ENCODE measurements at places on chromosomes 4 and X.
A peak's percentile ranks its signal among the peaks of the same experiment; 100 is the strongest.

- DNase-seq = no peak
Measured at GRCh38 chr4:42640613-42641012, 16.3 kb downstream of the ATP8A1 start.

GRCh38 chr4:7772711-7773385, 166.8 kb downstream of the AFAP1 start:
- DNase-seq = no peak

GRCh38 chr4:156686120-156686519, 285.5 kb downstream of the PDGFC start:
- no peak for DNase-seq

DNA sequence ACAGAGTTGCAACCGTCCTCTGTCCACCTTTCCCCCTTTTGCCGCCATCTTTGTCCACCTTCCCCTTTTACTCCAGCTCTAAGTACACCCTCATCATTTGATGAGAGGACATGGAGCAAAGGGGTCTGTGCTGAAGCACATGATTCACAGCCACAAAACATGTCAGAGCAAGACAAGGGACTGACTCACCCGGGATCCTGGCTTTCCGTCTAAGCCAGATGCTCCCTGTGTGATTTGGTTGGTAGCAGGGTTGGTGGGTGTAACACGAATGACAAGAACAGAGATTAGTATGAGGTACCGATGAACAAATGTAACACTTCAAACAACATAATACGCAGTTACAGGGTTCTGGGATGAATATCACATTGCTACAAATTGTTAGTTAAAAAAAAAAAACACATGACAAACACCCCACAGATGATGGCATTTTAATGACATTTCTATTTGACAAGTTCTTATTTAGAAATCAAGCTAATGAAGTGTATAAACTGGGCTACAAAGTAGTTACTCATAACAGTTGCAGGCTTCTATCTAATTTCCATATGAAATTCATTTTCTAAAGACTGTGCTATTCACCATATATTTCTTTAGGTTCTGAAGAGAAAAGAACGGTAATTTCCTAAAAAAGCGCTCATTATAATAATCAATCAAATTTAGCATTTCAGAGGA, 71.4 kb upstream of the ETNPPL start:
- no peak for DNase-seq

- no peak for DNase-seq
Measured at GRCh38 chr4:24489870-24490269, 94.5 kb downstream of the DHX15 start.

DNA sequence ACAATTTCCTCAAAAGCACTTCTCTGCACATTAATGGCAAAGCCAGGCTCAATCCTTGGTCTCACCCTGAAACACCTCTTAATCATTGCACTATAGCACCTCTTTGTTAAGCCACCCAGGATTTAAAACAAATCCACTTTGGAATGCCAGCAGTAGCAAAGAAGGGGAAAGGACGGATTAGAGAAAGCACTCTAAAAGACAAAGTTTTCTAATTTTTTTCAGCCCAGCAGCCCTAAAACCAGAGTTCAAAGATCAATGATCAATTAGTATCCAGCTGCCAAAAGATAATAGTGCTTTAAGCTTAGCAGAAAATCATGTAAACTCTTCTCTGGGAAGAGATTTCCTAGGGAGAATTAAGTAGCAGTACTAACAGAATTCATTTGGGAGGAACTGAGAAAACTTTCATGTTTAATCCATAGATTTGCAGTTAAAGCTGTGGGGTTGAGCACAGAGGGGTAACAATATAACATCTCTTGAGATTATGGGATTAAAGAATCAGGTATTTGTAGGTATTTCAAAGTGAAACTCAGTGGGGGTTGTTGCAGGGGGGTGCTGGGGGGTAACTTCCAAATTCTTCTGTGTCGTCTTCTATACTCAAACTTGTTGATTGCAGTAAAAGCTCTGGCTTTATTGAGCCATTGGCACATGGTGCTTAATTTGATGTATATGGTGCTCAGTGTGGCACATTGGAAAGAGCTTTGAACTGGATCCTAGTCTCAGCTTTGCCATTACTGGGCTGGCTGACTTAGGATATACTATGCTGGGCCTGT, 61.8 kb downstream of the LRRC66 start:
- DNase-seq = no peak

DNA sequence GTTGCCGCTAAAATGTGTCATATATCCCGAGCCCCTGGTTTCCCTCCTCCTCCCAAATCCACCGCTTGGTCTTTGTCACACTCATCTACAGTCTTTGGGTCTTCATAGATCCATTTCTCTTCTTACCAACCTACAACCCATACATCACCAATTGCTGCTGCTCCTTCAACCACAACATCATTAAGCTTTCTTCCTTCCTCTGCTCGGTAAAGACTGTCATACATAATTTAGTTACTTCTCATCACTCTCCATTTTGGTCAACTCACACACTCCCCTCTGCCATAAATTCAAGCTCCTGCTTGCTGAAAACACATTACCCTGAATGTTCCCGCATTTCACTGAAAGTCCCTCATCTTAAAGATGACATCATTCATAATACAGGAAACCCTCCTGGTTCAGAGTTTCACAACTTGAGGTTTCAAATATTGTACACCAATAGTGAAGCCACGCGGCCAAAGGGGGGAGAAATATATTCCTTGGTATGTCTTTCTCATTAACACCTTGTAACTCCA, 1.7 kb upstream of the DCTD start:
- DNase-seq = no peak

GRCh38 chrX:123961268-123962005, at the start of gene STAG2:
Gene STAG2, plus strand, starts transcription at chrX:123961706. Its CDS starts 60,922 bp downstream, at chrX:124022628.
- DNase-seq = peak; percentile 44

DNA sequence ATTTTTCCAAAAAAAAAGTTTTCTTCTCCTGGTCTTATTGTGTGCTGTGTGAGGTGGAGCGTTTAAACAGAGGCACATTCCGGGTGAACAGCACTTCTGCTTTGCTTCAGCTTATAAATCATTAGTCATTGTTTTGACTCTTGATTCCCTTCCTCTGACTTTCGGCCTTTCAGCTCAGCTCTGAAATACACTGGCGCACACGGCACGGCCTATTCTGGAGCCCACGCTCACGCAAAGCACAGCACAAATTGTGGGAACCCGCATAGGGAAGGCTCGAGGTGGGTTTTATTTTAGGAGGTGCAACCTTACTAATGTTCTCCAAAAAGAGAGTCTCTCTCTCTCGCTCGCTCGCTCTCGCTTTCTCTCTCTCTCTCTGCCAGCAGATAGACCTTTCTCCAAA, 4.0 kb downstream of the POU3F4 start:
- no peak for DNase-seq

DNA sequence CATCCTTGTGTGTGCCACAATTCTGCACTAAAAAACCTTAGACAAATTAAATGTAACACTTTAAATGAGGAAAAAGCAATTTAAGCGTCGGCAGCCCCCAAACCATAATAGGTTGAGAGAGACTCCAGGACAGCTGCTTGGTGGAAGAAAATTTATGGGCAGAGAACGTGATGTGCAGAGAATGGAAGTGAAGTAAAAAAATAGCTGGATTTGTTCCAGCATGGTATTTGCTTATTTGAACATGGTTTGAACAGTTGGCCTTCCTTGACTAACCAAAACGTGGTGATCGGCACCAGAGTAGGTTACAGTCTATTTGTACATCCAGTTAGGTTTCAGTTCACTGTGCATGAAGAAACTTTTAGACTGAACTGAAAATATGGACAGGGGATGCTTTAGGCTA, 343.0 kb upstream of the CPEB2 start:
- DNase-seq = no peak

DNA sequence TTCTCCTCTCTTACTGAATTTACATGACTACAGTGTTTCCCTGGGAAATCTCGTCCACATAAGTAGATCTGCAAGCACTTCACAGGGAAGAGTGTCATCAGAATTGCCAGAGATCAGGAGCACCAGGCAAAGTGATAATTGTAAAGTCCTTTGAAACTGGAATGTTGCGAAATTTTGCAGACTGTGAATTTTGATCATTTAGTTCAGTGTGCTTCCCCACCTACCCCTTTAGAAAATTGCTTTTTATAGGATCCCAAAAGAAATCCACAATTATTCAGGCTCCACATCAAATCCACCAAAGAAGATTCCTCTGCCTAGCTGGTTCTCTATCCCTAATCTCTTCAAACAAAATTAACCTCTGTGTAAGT, 10.2 kb downstream of the PTCHD1 start:
- DNase-seq = no peak

- no peak for DNase-seq
Measured at GRCh38 chr4:153212736-153213135, 8.5 kb downstream of the TRIM2 start.

DNA sequence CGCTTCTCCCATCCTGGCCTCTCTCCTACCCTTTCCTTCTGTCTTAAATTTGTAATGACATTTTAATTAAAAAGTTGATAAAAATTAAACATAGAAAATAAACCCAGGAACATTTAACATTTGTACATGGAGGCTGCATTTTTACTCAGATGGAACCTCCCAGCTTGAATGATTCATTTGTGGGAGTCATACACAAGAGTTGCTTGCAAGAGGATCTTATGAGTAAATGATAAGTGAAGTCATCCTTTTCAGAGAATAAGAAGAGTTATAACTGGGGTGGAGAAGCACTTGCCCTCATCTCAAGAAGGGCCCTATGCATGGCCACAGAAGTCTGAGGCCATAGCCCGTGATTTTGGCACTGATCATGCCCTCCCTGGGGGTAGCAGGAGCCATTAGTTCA, 482.9 kb upstream of the BOD1L1 start:
- DNase-seq = no peak

DNA sequence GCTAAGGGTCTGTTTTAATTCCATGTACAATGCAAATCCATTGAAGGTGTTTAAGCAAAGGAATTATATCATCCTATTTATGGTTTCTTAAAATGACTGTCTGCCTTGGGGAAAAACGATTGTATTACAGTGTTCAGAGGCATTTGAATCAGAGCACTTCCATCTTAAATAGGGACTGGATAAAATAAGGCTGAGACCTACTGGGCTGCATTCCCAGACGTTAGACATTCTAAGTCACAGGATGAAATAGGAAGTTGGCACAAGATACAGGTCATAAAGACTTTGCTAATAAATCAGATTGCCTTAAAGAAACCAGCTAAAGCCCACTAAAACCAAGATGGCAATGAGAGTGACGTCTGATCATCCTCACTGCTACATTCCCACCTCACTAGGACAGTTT, 1167.2 kb upstream of the PABPC4L start:
- no peak for DNase-seq

- DNase-seq = no peak
Measured at GRCh38 chr4:54152846-54153600, 53.1 kb downstream of the GSX2 start.

DNA sequence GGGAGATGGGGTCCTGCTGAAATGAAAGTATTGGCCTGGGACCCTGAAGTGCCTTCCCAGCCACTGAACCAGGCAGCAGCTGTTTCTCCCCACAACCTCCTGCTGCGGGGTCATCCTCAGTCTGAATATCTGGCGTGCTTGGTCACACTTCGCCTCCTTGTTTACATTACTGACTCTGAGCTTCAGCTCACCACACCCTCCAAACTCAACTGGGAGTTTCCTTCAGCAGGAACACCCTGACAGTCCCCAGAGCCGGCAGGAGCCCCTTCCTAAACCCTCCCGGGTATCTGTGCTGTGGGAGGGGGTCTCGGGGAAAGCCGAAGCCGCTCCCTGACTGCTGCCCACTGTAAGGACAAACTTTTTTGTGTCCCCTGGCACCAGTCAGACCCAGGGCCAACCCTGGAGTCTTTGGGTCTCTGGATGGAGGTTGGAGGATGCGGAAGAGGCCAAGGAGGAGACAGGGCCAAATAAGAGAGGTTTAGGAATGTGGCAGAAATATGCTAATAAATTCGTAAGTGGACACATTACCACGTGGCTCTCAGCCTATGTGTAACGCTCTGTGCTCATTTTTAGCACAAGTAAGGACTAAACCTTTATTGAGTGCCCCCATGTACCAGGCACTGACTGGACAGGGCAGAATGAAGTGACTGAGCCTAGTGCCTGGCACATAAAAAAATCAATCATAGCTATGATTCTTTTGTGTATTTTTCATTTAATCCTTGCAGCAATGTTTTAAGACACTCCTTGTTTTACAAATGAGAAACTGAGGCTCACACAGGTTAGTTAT, 20.7 kb downstream of the FHDC1 start:
- no peak for DNase-seq

All from stimulated activated naive CD4-positive, alpha-beta T cell (primary cell).